Lung microvascular endothelial cell (primary cell): ENCODE measurements at places on chromosomes 5 and 9. TPM values are rescaled to one million over a fixed set of nuclear protein-coding genes. Genes with fewer than 3 reads are reported as not detected.

The ANKRD33B gene
- 1.4 and 2.6 TPM in 2 replicates for total RNA-seq

The CAPSL gene
- not detected in 2 replicates for total RNA-seq

The ATP6V0E1 gene
- total RNA-seq: 318 and 553 TPM in 2 replicates

The GFPT2 gene
- total RNA-seq: 0.79 and 1.1 TPM in 2 replicates

The ADAMTS2 gene
- total RNA-seq: 0.22 and 0.40 TPM in 2 replicates

The GMCL2 gene
- total RNA-seq: not detected in 2 replicates

The NOL6 gene
- total RNA-seq: 8.7 and 14.7 TPM in 2 replicates

The ITGA1 gene
- 43.8 and 44.2 TPM in 2 replicates for total RNA-seq

The ACER2 gene
- 6.1 and 6.2 TPM in 2 replicates for total RNA-seq

The NUTM2F gene
- not detected in 2 replicates for total RNA-seq

The PHF24 gene
- not detected in 2 replicates for total RNA-seq

The ADAMTS6 gene
- 30.9 and 52.2 TPM in 2 replicates for total RNA-seq

The CDC37L1 gene
- total RNA-seq: 3.9 and 6.5 TPM in 2 replicates

The OR2V1 gene
- not detected in 2 replicates for total RNA-seq

The GCNT4 gene
- total RNA-seq: under 0.01 TPM in 2 replicates
